ENCODE measurements at places on chromosomes 16 and 17. TPM values are rescaled to one million over a fixed set of nuclear protein-coding genes. Genes with fewer than 3 reads are reported as not detected.

DNA sequence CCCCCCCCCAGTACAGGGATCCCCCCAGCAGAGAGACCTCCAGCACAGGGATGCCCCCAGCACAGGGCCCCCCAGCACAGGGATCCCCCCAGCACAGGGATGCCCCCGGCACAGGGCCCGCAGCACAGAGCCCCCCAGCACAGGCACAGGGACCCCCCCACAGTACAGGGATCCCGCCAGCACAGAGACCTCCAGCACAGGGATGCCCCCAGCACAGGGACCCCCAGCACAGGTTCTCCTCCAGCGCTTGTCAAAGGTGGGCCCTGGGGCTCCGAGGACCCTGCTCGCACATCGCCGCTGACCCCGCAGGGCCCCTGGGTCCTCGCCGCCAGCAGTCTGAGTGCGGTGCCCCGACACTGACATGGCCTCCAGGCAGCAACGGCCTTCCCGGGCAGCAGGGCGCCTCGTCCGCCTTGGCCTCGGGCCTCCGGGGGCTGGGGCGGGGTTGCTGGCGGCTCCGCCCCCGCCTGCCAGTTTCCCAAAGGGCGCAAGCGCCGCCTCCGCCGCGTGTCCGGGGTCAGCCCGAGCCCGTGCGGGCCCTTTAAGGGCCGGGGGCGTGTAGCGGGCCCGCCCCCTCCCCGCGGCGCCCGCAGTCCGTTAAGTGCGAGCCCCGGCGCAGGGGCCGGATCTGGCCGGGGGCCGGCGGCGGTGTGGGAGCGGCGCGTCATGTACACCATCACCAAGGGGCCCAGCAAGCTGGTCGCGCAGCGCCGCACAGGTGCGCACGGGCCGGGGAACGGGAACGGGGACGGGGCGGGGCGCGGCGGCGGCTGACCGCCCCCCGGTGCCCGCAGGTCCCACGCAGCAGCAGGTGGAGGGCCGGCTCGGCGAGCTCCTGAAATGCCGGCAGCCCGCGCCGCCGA is at the start of gene MCRIP2:
MCRIP2 (plus strand) TSS at position 503 of the 863 bp plus-strand sequence; CDS start at position 667, 164 bp downstream.
- DNase-seq = peak; percentile 61

DNA sequence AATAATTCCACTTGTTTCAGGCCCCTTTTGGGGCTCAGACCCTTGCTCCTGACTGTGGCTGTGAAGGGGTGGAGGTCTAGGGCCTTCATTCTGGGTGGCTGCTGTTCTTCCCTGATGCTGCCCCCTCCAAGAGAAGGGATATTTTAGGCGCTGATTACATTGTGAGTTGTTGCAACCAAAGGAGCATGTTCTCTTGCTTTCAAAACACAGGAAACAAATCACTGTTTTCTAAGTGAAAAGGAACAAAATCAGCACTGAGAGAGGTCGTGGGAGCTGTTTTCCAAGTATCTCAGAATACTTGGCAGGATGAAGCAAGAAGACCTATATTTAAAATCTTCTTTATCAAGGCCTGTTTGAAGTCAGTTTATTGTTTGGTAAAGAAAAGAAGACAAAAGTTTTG is 25.3 kb upstream of the SEC14L1 start:
- peak; percentile 81 for DNase-seq

DNA sequence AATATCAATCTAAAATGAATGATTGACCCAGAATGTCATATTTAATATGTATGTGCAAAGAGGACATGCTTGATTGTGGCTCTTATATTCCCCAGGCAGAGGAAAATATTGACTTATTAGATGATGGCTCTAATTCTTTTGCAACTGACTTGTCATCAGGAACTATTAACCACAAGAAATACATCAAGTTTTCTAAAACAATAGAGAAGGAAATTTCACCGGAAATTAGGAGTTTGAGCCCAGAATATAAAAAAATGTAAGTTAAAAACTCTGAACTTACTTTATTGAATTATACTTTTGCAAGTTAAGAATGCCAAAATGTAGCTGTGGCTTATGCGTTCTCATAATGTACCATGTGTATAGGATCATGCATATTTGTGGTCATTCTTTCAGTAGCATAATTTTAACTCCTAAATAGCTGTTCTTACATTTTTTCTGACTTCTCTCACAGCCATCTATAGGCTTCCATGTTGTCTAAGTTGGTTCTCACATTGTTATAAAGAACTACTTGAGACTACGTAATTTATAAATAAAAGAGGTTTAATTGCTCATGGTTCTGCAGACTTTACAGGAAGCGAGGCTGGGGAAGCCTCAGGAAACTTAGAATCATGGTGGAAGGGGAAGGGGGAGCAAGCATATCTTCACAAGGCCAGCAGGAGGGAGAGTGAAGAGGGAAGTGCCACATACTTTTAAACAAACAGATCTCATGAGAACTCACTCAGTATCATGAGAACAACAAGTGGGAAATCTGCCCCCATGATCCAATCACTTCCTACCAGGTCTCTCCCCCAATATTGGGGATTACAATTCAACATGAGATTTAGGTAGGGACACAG is 11.6 kb downstream of the EFCAB13 start:
- peak; percentile 79 for DNase-seq

DNA sequence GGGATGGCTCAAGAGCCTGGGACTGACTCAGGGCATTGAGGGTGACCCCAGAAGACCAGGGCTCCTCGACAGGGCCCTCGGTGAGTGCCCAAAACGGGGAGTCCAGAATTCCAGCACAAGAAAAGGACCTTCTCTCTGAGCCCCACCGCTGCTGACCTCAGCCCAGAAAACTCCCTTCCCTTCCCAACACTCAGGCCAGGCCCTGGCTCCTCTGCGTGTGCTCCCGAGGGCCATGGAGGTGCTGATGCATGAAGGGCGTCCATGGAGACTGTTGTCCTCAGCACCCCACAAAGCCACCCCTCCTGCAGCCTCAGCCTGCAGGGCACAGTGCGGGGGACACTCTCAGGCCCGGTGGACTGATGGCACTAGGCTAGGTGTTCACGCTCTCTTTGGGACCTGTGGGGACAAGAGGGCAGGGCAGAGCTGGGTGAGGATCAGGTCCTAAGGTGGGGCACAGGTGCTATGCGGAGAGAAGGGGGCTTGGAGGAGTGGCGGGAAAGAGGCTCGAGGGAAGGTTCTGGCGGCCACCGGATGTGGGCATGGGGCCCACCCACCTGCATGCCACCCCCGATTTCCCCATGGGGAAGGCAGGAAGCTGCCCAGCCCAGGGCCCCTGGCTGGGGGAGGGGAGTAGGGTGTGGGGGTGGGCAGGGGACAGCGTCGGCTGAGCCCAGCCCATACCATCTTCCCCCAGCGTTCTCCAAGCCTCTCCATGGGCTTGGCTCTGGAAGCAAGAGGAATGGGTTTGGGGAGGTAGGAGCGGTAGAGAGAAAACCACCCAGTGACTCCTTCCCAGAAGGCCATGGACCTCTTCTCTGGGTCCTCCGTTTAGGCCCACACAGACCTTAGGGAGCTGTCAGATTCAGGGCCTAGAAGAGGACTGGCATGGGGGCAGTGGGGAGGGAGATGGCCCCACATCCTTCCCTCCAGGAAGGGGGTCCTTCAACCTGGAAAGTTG is 4.5 kb upstream of the TSPOAP1 start:
- no peak for DNase-seq

The NXN gene
- total RNA-seq = 123 TPM

DNA sequence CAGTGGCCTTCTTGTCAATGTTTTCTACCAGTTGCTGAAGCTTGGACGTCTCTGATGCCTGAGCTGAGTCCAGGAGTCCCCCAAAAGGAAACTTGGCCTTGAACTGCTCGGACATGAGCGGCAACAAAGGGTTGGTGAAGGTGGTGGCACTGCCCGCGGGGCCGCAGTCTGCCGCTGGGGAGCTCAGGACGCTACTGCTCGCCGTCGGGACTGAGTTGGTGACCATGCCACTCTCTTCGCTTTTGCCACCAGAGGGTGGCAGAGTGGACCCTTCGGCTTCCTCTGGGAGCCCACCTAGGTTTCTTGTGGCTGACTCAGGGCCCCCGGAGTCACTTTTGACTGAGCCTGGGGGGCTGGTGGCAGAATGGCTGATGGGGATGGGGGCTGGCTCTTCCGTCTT is 11.0 kb downstream of the SALL1 start:
- DNase-seq = no peak

GRCh38 chr17:28072936-28073533 is 30.6 kb downstream of the NLK start:
- DNase-seq = no peak

The TM4SF5 gene
- total RNA-seq = not detected

- DNase-seq = peak; percentile 59
These were observed 76.4 kb downstream of the KCNJ12 start for GRCh38 chr17:21452377-21453143.

GRCh38 chr17:4358154-4358553 is 8.3 kb downstream of the UBE2G1 start:
- DNase-seq = no peak

GRCh38 chr16:88408561-88409142 is 25.9 kb downstream of the ZNF469 start:
- DNase-seq = no peak

The SDR42E1 gene
- 8.7 TPM for total RNA-seq

- no peak for DNase-seq
These were observed 27.5 kb downstream of the TRPV2 start for GRCh38 chr17:16442594-16443510.

- no peak for DNase-seq
These were observed 943.8 kb upstream of the SOX9 start for GRCh38 chr17:71176928-71177443.

GRCh38 chr16:27691721-27692120 is 141.8 kb downstream of the KATNIP start:
- no peak for DNase-seq

The INCA1 gene
- 0.34 TPM for total RNA-seq

DNA sequence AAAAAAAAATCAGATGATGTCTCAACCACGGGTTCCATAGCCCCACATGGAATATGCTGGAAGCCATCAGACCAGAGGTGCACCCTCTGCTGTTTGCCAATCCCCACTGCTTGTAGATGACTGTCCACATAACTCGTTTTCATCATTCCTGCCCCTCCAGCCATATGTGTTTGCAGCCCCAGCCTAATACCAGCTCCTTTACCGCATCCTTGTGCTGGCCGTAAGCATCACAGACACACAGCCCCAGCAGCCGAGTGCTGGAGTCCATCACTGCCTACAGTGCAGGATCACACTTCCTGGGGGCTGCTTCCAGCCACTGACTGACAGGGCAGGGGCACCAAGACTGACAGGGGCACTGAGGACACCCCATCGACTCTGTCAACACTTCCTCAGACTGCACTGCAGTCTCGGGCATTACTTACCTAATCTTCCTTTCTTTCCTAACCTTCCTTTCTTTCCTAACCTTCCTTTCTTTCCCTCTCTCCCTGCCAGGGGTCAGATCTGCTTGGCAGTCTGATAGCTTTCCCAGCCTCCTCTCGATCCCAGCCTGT is 5.0 kb downstream of the RCVRN start:
- no peak for DNase-seq

The ZNF469 gene
- 1.0 TPM for total RNA-seq

The ATF7IP2 gene
- total RNA-seq = 9.2 TPM

The TBC1D3C gene
- 0.56 TPM for total RNA-seq

GRCh38 chr16:80899809-80900592 is 95.6 kb upstream of the CDYL2 start:
- DNase-seq = peak; percentile 76

DNA sequence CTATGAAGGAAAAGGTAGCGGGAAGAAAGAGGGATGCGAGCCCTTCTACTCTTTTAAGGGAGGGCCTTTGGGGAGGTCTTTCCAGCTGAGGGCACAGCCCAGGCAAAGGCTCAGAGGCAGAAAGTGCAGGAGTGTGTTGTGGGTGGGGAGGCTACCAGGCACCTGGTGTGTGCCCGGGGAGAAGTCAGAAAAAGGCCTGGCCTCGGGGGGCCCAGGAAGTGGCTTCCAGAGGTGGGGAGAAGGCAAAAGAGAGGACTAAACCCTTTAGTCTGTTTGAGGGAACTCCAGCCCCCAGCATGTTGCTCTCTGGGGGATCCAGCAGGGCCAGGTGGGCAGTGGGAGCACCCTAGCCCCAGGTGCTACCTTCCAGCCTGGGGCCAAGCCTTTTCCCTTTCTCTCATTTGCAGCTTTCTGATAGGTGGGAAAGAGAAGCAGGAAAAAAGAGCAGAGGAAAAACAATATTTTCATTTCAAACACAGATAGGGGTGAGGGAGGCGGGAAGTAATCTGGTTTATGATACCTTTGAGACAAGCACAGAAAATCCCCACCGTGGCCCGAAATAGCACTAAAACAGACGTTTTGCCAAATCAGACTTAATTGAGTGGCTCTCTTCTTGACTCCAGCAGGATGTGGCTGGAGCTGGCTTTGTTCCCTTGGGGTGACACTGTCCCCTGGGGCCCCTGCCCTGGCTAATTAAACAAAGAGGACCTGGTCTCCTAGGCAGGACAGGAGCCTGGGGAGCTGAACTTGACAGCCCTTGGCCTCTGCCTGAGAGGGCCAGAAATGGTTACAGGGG is 10.4 kb downstream of the RAI1 start:
- DNase-seq = no peak

The WNT9B gene
- not detected for total RNA-seq

The CACNG1 gene
- total RNA-seq = not detected

The KNOP1 gene
- total RNA-seq = 15.8 TPM

DNA sequence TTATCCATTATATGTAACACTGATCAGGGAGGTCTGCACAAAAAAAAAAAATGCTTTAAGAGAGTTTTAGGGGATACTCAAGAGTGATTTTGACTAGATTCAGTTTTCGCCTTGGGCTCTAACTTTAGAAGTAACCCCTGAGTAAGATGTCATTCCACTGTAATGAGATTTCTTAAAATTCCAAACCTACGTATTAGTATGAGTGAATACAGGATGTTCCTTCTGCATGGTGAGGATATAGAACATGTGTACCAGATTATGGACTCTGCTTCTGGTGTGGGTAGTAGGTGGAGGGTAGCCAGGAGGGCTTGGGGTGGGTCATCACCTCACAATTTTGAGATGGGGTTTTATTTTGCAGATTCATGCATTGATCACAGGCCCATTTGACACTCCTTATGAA is 4.3 kb downstream of the UBE2Z start:
- no peak for DNase-seq

- no peak for DNase-seq
These were observed 61.5 kb downstream of the GNAO1 start for GRCh38 chr16:56252835-56253234.

The CLTC gene
- 761 TPM for total RNA-seq

DNA sequence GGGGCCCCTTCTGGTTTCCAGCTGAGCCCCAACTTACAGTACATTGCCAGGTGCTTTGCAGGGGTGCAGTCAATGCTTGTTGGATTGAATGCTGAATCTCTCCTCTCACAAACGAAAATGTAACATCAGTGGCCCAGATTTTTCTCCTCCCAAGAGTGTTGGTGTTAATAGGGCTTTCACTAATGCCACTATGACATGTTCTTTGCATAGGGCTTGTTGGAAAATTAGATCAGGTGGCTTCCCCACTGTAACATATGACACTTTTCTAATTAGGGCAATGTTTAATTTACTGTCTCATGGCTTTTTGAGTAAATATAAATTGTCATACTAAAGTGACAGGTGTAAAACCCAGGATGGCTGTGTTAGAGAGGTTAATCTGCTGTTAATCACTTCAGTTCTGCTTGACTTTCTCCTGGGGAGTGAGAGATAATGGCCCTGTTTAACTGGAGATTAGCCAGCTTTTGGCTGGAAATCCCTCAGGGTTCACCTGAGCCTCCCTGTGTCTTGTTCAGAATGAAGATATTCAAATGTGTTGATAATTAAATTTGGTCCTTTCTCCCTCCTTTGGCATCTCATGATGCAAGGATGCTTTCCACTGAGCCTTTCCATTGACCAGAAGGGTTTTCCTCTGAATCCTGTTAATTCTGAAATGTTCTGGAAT is 502.3 kb downstream of the RBFOX1 start:
- DNase-seq = no peak

- DNase-seq = no peak
These were observed 144.7 kb upstream of the CHMP6 start for GRCh38 chr17:80846932-80847331.

The CA7 gene
- not detected for total RNA-seq

- no peak for DNase-seq
These were observed 5.6 kb downstream of the MEIOC start for GRCh38 chr17:44661835-44662234.
